ENCODE measurements at places on chromosomes 5 and 9.

DNA sequence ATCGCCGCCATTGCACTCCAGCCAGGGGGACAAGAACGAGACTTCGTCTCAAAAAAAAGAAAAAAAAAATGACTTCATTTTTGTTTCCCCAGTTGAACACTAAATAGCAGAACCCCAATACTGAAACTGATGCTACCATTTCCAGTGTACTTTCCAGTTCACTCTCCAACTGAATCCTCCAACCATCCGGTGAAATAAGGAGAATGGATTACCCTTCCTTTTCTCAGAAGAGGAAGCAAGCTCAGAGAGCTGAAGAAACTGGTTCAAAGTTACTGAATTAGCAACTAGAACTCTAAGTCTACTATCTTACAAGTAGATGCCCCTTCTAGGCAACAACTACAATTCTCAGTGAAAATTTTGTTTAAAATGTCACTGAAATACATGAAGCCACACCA lies 3.9 kb downstream of the FAM13B start:
- no peak for DNase-seq

- DNase-seq: no peak
Observed at GRCh38 chr5:523441-524222, 617 bp downstream of the SLC9A3 start.

DNA sequence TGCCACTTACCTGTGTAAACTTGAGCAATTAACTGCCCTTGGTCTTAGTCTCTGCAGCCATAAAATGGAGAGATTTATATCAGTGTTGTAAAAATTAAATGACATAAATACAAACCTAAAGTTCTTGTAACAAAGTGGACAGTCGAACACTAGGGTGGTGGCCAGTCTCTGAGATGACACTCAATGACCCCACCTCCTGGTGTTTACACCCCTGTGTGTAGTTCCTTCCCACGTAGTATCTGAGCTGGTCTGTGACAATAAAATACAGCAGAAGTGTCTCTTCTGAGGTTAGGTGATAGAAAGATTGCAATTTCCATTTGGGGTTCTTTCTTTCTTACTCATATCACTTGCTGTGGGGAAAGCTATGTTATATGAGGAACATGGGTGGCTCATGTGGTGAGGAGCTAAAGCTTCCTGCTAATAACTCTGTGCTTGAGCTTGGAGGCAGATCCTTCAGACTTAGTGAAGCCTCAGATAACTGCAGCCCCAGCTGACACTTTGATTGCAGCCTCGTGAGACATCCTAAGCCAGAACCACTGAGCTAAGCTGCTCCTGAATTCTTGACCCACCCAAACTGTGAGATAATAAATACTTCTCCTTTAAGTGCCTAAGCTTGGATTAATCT lies 173.4 kb upstream of the CHD1 start:
- no peak for DNase-seq

DNA sequence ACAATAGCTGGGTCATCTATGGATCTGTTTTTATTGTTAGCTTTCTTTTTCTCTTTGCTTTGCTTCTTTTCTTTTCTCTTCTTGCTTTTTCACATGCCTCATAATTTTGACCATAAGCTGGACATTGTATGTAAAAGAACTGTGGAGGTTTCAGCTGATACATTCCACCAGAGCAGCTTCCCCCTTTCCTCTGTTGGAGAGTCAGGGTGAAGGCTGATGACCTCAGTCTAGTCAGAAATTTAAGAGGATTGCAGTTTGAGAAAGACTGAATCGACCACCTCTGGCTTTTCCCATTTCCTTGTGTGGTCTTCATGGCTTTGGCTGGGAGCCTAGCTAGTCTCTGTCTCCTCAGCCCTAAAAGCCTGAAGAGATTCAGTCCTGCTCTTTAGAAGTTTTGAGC lies 42.0 kb downstream of the KCNIP1 start:
- DNase-seq: no peak

- DNase-seq: no peak
Observed at GRCh38 chr5:72308853-72309191, 11.2 kb downstream of the MRPS27 start.

- DNase-seq: no peak
Observed at GRCh38 chr5:50699737-50700136, 33.3 kb downstream of the PARP8 start.

DNA sequence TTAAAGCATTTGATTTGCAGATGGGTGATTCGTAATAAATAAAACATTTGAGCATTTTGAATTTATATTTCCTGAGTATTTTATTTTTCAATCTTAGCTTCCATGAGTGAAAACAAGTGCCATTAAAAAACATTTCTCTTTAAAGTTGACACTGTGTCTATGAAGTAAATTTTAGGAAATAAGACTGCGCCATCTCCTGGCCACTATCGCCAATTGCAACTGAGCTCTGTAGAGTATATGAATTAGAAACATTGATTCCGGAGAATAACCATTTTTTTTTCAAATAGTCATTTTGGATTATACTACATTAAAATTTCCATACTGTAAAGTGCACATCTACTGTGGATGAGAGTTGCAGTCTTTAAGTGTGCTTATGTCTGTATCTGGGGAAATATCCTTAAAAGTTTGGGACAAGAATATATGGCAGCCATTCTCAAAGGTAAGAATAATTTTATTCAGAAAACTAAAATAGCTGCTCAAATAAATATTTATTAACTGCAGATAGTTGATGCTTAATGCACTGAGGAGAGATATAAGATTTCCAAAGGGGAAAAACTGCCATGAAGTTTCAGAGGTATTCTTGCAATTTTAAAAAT lies 5.9 kb downstream of the DMRTA1 start:
- DNase-seq: no peak

GRCh38 chr9:129560881-129561306 lies 60.0 kb downstream of the C9orf50 start:
- no peak for DNase-seq
